Stimulated activated CD8-positive, alpha-beta memory T cell treated with anti-CD3 and anti-CD28 coated beads, Interleukin-12 subunit alpha, Interleukin-12 subunit beta, amount 100 ng/mL, for 4 hours (primary cell): ENCODE measurements at places on chromosomes 13 and 19.

DNA sequence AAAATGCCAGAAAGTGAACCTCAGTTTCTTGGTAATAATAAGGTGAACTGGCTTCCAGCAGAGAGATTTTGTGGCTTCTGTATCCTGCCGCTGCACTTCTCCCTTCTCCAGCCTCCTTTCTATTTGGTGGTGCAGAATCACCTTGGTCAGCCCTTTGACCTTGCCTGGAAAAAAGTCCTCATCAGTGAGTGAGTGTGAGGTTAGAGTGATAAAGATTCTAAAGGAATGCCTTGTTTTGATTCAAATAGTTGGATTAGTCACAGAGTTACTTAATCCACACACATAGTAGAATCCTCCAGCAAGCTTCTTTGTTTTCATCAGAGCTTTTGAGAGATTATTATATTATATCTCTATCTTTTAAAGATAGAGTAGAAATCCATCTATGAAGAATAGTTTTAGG lies 140.9 kb downstream of the KCNRG start:
- DNase-seq = no peak

- DNase-seq = no peak
Measured at GRCh38 chr13:95624020-95624419, 20.5 kb downstream of the DZIP1 start.

DNA sequence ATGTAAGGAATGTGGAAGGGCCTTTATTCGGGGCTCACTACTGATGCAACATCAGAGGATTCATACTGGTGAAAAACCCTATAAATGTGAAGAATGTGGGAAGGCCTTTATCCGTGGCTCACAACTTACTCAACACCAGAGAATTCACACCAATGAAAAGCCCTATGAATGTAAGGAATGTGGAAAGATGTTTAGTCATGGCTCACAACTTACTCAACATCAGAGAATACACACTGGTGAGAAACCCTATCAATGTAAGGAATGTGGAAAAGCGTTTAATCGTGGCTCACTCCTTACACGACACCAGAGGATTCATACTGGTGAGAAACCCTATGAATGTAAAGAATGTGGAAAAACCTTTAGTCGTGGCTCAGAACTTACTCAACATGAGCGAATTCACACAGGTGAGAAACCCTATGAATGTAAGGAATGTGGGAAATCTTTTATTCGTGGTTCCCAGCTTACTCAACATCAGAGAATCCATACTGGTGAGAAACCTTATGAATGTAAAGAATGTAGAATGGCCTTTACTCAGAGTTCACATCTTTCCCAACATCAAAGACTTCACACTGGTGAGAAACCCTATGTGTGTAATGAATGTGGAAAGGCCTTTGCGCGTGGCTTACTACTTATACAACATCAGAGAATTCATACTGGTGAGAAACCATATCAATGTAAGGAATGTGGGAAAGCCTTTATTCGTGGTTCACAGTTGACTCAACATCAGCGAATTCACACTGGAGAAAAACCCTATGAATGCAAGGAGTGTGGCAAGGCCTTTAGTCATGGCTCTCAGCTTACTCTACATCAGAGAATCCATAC lies 44.3 kb downstream of the ZNF585A start:
- no peak for DNase-seq

GRCh38 chr13:44814836-44815235 lies 174.4 kb downstream of the NUFIP1 start:
- DNase-seq = no peak

GRCh38 chr19:13579388-13580060 lies 73.2 kb upstream of the CACNA1A start:
- DNase-seq = no peak

DNA sequence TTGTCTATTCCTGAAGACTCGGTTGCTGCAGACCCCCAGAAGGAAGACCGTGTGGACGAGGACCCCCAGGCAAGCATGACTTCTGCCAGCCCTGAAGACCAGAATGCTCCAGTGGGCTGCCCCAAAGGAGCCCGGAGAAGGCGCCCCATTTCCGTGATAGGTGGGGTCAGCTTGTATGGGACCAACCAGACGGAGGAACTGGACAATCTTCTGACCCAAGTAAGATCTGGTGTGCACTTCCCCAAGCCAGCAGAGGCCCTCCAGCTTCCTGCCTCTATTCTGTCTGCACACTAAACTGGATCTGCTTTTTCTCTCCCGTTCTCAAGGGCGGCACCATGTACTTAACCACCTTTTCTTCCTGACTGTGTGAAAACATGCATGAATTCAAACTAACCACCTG lies 59.8 kb upstream of the C1QTNF9 start:
- DNase-seq = no peak

GRCh38 chr13:42396501-42396900 lies 124.5 kb downstream of the AKAP11 start:
- DNase-seq = no peak

DNA sequence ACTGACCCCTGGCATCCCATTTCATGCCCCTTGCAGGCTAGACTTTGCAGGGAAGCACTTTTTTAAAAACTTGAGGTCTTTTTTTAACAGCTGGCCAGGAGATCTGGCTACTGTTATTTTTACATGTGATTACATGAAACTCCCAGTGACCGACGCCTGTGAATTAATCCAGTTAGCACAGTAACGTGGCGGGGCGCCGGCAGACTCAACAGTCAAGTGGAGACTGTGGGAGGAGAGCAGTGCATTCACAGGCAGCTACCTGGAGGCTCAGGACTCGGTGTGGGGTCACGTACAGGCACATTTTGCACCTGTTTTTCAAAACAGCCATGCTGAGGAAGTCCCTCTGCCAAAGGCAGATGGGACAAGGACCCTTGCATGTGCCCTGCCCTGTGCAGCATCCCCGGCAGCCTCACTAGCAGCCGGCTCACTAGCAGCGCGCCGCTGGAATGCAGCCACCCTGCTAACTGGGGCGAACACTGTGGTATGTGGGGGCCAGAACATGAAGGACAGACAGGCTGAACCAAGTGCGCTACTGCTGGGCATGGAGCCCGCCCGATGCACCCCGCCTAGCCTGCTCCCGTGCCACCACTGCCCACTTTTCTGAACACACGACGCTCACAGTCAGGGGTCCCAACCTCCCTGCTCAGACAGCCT lies 18.7 kb downstream of the CAPS start:
- no peak for DNase-seq

DNA sequence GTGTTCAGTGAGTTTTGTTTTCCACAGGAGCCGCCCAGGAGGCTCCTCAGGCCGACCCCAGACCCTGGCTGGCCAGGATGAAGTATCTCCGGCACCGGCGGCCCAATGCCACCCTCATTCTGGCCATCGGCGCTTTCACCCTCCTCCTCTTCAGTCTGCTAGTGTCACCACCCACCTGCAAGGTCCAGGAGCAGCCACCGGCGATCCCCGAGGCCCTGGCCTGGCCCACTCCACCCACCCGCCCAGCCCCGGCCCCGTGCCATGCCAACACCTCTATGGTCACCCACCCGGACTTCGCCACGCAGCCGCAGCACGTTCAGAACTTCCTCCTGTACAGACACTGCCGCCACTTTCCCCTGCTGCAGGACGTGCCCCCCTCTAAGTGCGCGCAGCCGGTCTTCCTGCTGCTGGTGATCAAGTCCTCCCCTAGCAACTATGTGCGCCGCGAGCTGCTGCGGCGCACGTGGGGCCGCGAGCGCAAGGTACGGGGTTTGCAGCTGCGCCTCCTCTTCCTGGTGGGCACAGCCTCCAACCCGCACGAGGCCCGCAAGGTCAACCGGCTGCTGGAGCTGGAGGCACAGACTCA lies 12.9 kb downstream of the B3GNT3 start:
- no peak for DNase-seq

- DNase-seq = no peak
Measured at GRCh38 chr13:80094526-80094925, 246.4 kb downstream of the SPRY2 start.

DNA sequence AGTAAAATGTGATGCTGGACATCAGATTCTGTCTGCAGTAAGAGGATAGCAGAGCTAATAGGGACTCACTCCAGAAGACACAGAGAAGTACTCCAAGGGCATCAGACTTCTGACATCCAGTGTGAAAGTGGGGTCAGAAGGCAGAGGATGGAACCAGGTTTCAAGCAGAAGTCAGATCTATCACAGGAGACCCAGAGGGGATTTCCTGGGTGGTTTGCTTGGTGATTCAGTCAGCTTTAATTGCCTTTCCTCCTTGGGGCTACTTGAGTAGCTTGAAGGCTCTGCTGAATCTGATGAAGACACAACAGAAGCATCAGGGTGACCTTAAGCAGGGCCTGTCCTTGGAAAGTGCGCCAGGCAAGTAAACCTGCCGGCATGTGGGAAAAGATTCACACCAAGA lies 300.6 kb downstream of the COG6 start:
- no peak for DNase-seq

DNA sequence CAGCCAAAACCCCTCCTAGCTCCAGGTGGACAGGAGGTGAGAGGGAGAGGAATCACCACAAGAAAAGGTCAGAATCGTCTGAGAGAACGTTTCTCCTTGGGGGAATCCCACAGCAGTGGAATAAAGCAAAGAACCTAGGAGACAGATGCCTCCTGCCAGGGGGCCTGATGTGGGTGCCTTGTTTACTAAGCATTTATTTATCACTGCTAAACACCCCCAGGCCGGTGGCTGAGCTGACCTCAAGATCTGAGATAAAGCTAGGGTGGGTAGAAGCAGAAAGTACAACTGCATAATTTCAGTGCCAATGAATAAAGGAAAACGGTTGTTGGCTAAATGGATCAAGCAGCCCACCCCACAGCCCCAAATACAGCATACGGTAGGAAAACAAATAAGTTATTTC lies 33.9 kb upstream of the ATP11A start:
- no peak for DNase-seq
